ENCODE measurements at places on chromosomes 7 and 10.

DNA sequence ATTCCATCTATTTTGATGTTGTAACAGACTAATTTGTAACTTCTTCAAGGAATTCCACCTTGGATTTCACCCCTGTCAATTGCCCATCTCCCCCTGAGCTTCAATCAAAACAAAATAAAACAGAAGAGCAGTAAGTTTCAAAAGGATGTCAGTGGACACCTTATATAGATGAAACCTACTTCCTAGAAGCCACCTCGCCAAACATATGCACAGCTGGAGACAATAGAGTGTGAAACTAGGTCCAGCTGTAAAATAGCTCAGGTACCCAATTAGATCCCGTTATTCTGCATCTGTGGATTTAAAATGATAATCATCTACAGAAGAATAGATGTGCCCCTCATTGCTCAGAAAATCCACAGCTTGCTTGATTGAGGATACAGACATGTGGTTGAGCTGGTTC lies 598.6 kb downstream of the SH2D4B start:
- DNase-seq: no peak

DNA sequence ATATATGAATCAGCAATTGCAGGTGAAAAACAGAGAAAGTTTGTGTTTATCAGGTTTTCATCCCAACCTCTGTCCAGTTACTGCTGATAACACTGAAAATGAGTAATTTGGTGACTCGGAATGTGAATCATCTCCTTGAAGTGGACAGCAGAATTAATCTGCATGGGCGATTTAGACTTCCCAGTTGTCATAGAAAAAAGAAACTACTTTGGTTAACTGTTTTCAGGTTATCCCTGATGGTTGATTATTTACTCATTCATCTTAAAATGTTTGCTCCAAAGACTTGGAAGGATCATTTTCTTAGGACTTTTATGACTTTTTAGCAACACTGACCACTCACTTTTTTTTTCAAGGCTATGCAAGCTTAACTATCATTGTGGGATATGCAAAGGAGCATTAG lies 504.1 kb upstream of the ANKRD30A start:
- no peak for DNase-seq

DNA sequence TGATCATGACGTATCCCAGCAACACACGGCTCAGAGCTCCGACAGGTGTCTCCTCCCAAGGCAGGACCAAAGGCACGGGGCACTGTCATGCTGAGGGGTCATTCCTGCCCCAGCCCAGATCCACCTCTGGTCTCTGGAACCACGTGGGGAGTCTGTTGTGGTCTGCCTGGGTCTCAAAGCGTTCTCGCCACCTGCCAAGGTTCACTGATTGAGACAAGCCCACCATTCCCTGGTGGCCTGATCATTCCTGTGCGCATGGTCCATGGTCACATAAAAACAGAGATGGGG lies 83.5 kb downstream of the HIPK2 start:
- DNase-seq: no peak

- no peak for DNase-seq
Observed at GRCh38 chr7:156238366-156239133, 402.0 kb upstream of the RNF32 start.

GRCh38 chr7:105988276-105988675 lies 25.2 kb downstream of the CDHR3 start:
- DNase-seq: no peak

DNA sequence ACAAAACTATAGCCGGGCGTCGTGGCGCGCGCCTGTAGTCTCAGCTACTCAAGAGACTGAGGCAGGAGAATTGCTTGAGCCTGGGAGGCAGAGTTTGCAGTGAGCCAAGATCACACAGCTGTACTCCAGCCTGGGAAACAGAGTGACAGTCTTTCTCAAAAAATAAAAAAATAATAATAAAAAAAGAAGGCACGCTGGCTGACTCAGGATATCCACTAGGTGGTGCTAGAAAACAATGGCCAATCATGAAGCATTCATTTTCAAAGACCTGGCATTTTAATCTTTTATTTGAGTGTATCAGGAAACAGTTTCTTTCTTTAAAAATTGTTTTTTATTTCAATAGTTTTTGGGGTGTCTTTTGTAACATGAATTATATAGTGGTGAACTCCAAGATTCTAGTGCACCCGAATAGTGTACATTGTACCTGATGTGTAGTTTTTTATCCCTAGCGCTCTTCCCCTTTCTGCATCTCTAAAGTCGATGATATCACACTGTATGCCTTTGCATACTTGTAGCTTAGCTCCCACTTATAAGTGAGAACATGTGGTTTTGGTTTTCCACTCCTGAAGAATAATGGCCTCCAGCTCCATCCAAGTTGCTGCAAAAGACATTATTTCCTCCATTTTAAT lies 88.6 kb downstream of the LYZL1 start:
- no peak for DNase-seq

DNA sequence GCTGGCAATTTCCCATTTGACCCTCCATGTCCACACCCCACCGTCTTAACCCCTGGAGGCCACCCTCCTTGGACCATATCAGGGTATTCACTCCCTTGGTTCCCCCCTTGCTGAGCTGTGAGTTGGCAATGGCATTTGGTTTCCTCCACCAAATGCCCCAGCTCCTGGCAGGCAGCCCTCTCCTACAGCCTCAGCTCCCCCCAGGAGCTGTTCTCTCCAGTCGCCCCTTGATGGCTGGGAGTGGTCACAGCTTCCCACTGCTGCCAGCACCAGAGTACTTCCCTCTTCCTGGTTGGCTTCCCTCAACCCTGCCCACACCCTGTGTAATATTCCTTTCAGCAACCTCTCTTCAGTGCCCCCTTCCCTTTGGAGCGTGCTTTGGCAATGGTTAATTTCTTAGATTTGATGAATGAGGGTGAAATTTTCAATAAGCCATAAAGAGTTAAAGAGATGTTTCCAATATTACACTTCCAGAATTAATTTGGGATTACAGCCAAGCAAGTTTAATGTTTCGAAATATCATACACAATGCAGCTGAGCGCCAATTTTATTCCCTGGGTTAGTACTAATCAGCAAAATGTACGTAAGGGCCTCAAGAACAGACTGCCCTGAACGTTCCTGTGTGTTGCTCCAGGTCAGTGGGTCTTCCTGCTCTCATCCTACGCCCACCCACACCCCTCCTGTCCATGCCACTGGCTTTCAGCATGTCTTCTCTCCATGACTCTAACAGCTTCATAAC lies 207.1 kb upstream of the NFE2L3 start:
- no peak for DNase-seq

DNA sequence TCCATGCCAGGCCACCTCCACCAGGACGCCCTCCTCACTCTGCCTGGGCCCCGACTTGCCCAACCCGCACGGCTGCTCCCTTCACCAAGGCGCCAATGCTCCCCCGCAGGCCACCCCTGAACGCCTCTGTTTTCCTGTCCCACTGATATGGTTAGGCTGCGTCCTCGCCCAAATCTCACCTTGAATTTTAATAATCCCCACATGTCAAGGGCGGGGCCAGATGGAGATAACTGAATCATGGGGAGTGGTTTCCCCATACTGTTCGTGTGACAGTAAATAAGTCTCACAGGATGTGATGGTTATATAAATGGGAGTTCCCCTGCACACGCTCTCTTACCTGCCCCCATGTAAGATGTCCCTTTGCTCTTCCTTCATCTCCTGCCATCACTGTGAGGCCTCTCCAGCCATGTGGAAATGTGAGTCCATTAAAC lies 29.8 kb downstream of the RSU1 start:
- DNase-seq: no peak

All from glutamatergic neuron (in vitro differentiated cells).